NCI-H460 (cell line): ENCODE measurements at places on chromosomes 12 and 14. TPM values are rescaled to one million over a fixed set of nuclear protein-coding genes. Genes with fewer than 3 reads are reported as not detected.

The SERPINA5 gene
- 0.15 TPM in 1 of 2 replicates, not detected in the other for total RNA-seq

The SCNN1A gene
- total RNA-seq: 0.29 and 1.7 TPM in 2 replicates

The ACSM4 gene
- not detected in 2 replicates for total RNA-seq

The BICDL1 gene
- 3.2 and 4.2 TPM in 2 replicates for total RNA-seq

The SPIC gene
- total RNA-seq: not detected in 2 replicates

The ACVR1B gene
- 7.4 and 7.7 TPM in 2 replicates for total RNA-seq

The IRAK3 gene
- 0.89 TPM in 2 replicates for total RNA-seq

The ANKRD33 gene
- not detected in 2 replicates for total RNA-seq

The SDS gene
- 0.30 TPM in 1 of 2 replicates, not detected in the other for total RNA-seq

The MFAP5 gene
- total RNA-seq: not detected in 2 replicates

The TSHR gene
- total RNA-seq: 0.06 TPM in 1 of 2 replicates, not detected in the other

The PLEK2 gene
- total RNA-seq: 5.9 and 7.1 TPM in 2 replicates

The CHMP4A gene
- 51.2 and 82.4 TPM in 2 replicates for total RNA-seq

The OR4N5 gene
- not detected in 2 replicates for total RNA-seq

The KRT83 gene
- total RNA-seq: 1.4 and 1.7 TPM in 2 replicates

The RNU6-8 gene
- not detected in 2 replicates for total RNA-seq

The TGM1 gene
- 5.2 TPM in 2 replicates for total RNA-seq

The RDH12 gene
- total RNA-seq: not detected in 2 replicates

The GLIPR1L1 gene
- total RNA-seq: not detected in 2 replicates

The ZNF26 gene
- total RNA-seq: 11.5 and 14.4 TPM in 2 replicates

The TTC9 gene
- total RNA-seq: 0.67 and 0.95 TPM in 2 replicates

The KCNK10 gene
- 0.07 TPM in 1 of 2 replicates, not detected in the other for total RNA-seq

The KRT78 gene
- total RNA-seq: not detected in 2 replicates

The EEA1 gene
- 7.5 and 11.7 TPM in 2 replicates for total RNA-seq

The HRK gene
- 0.25 and 0.52 TPM in 2 replicates for total RNA-seq

The KCNK13 gene
- total RNA-seq: not detected in 2 replicates

The INHBE gene
- 1.3 and 2.2 TPM in 2 replicates for total RNA-seq

The CMKLR1 gene
- not detected in 2 replicates for total RNA-seq

The RHEBL1 gene
- total RNA-seq: 3.6 and 5.1 TPM in 2 replicates

The CAPZA3 gene
- total RNA-seq: not detected in 2 replicates

The ZNF891 gene
- 2.5 and 3.6 TPM in 2 replicates for total RNA-seq

The CCER1 gene
- total RNA-seq: not detected in 2 replicates

The LGR5 gene
- not detected in 2 replicates for total RNA-seq

The LALBA gene
- total RNA-seq: not detected in 2 replicates

The CLEC2B gene
- 0.38 and 0.77 TPM in 2 replicates for total RNA-seq

The CFAP54 gene
- 0.20 and 0.72 TPM in 2 replicates for total RNA-seq

The MYF5 gene
- total RNA-seq: not detected in 2 replicates

The DLGAP5 gene
- 55.2 and 55.6 TPM in 2 replicates for total RNA-seq

The TRIP11 gene
- 28.9 and 33.7 TPM in 2 replicates for total RNA-seq

The SMIM41 gene
- 0.12 TPM in 1 of 2 replicates, not detected in the other for total RNA-seq

The CLEC2D gene
- total RNA-seq: 0.29 and 1.5 TPM in 2 replicates

The CLEC9A gene
- total RNA-seq: not detected in 2 replicates

The CLEC4D gene
- not detected in 2 replicates for total RNA-seq

The DHRS2 gene
- 0.69 and 0.84 TPM in 2 replicates for total RNA-seq

The SUOX gene
- 9.7 and 10.4 TPM in 2 replicates for total RNA-seq

The JPH4 gene
- not detected in 2 replicates for total RNA-seq

The COL2A1 gene
- total RNA-seq: 4.0 and 4.8 TPM in 2 replicates

The LRP6 gene
- 19.2 and 21.1 TPM in 2 replicates for total RNA-seq

The GSG1 gene
- total RNA-seq: not detected in 2 replicates

The HOXC10 gene
- total RNA-seq: 0.59 TPM in 1 of 2 replicates, not detected in the other

The KRT6B gene
- total RNA-seq: not detected in 2 replicates

The CLEC1B gene
- not detected in 2 replicates for total RNA-seq
